Left ventricle myocardium inferior (tissue), 1 donor: ENCODE measurements at places on chromosomes 1 and 21.
A peak's percentile ranks its signal among the peaks of the same experiment; 100 is the strongest.

- no peak for DNase-seq
Observed at GRCh38 chr1:36481091-36481490, 1.6 kb downstream of the CSF3R start.

DNA sequence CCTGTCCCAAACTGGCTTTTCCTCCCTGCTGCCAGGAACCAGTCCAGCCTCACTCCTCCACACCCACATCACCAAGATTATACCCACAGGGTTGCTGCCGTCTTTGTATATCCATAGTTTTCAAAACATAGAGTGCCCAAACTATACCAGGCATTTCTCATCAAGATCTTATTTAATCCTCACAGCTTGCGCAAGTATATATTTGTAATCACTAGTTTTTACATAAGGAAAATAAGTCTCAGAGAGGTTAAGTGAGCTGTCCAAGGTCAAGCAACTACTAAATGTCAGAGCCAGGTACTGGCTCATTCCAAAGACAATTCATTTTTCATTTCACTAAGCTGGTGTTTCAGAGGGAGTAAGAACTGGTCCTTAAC lies 34.9 kb upstream of the ZNF362 start:
- DNase-seq: no peak

DNA sequence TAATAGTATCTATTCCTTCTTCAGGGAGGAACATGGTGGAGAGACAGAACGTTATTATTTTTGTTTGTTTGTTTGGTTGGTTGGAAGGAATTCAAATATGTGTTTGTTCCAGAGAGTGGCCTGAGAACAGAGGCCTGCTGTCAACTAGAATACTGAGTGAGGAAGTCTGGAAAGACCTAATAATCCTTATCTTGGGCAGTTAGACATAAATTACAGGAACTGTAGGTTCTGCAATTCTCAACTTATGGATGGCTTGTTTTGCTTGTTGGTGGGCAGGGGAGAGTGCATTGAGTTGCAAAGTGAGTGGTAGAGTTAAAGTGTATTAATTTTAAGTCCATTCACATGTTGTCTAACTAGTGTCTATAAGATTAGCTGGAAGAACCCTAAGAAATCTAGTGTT lies 197.6 kb downstream of the BACH1 start:
- DNase-seq: no peak

DNA sequence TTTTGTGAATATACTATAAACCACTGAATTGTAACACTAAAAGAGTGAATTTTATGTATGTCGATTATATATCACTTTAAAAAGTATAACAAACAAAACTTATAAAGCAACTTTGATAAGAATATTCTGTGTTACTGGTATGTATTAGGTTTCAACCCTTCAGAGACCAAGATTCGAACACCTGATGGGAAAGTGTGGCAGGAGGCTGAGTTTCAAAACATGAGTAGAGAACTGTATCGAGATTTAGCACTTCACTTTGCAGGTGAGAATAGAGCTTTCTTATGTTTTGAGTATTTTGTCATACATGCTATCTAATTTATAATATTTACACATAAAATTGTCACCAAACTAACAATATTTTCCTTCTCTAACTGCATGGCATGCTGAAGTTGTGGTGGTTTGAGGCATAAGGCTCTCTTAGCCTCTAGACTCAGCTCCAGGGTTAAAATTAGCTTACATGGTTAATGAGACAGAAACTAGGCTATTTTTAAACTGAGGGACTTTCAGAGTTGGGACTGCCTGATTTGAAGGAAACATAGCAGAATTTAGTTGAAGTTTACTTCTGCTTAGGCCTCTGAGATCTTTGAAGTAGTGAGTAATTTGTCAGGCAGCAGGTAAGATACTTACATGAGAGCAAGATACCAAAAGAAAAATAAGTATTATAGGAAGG lies 48.6 kb downstream of the CEP350 start:
- no peak for DNase-seq

DNA sequence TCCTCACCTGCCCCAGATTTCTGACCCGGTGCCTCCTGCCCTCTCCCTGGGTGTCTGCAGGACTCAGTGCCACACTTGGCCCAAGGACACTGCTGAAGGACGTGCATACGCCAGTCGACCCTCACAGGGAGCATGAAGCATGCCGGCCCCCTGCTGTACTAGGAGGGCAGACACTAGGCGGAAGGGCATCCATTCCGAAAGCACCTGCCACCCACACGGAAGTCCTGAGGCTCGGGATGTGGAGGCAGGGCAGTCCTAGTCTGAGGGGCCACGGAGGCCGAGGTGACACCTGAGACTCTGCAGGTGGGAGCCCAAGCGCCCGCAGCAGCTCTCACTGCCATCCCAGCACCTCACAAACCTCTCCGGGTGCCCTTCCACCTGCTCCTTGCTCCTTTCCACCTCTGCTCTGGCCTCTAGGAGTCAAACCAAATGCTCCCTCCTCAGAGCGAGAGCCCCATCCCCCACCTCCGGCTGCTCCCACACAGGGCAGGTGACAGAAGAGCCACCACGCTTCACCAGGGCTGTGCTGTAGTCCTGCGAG lies 2.4 kb downstream of the NPHP4 start:
- DNase-seq: no peak

GRCh38 chr1:215256936-215257679 lies 174.6 kb downstream of the KCNK2 start:
- DNase-seq: no peak

- DNase-seq: no peak
Observed at GRCh38 chr1:112057736-112058135, 68.3 kb upstream of the KCND3 start.

DNA sequence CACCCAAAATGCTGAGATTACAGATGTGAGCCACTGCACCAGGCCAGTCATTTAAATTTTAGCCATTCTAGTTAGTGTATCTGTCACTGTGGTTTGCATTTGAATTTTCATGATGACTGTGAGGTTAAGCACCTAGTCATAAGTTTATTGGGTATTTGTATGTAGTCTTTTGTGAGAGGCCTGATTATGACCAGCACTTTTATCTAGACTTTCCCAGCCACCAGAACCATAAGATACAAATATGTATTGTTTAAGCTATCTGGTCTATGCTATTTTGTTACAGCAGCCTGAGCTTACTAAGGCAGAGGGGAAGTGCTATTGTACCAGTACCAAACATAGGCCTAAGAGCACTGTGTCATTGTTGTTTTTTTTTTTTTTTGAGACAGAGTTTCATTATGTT lies 19.9 kb upstream of the DNAJC6 start:
- DNase-seq: no peak

- no peak for DNase-seq
Observed at GRCh38 chr21:46069719-46070279, 28.1 kb upstream of the COL6A2 start.

DNA sequence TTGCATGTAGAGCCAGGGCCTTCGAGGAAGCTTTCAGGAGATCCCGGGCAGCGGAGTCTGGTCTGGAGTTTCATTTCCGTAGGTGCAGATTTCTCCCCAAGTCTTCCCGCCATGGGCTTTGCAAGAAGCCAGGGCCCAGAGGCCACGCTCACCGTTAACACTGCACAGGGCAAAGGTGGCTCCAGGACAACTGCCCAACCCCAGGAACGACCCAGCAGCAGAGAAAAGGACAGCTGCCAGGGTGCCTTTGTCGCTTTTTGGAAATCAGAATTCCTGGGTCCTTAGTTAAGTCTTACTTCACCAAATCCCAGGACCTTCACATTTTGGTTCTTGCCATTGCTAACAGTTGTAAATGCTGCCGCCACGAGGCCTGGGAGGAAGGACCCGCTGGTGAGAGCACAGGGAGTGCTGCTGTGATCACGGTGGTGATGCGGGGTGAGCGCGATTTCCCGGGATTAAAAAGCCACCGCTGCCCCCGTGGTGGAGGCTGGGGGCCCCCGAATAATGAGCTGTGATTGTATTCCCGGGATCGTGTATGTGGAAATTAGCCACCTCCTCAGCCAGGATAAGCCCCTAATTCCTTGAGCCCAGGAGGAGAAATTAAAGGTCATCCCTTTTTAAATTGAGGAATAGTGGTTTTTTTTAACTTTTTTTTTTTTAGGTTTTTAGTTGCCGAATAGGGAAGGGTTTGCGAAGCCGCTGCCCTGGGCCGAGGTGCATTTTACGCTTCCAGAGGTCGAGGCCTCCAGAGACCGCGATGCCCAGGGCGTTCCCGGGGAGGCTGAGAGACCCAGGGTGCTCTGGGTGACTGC lies 8.2 kb downstream of the SIM2 start:
- DNase-seq: no peak

GRCh38 chr1:204319462-204319861 lies 40.3 kb downstream of the PLEKHA6 start:
- no peak for DNase-seq

DNA sequence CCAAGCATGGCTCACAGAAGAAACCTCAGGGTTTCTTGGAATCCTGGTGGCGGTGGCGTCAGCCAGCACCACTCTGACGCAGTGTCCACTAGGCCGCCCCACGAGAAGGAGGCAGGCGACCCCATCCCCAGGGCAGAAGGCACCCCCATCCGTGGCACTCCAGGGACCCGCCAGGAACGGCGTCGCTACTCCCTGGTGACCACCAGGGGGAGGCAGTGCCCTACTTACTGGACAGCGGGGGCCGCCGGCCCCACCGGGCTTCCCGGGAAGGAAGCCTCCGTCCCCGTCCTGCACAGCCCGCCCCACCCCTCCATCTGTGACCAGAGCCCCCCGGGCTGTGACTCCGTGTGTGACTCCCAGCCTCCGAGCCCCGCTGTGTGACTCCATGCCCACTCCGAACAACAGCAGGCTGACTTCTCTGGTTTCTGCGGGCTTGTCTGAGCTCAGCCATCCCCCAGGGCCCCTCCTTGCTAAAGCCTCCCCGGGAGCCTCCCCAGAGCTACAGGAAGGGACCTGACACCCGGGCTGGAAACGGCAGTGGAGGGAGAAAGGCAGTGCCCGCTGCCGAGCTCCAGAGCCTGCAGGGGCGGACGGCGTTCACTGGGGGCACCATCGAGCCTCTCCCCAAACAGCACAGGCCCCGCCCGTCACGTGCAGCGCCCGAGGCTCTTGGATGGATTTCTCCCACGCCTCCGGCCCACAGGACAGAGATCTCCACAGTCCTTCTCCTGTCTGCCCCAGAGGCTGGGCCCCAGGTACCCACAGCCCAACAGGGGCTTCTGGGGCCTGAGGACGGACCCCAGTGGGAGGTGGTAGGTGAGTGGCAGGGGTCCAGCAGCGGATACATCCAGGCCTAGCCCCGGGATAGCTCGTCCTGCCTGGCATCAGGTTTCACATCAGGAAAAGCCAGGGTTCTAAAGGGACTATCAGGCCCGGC lies 21.1 kb downstream of the KIF17 start:
- DNase-seq: peak; percentile 83

GRCh38 chr1:203797216-203797615 lies 1.8 kb downstream of the ZBED6 start:
- no peak for DNase-seq

- DNase-seq: no peak
Observed at GRCh38 chr1:218348628-218349071, 3.5 kb downstream of the TGFB2 start.

DNA sequence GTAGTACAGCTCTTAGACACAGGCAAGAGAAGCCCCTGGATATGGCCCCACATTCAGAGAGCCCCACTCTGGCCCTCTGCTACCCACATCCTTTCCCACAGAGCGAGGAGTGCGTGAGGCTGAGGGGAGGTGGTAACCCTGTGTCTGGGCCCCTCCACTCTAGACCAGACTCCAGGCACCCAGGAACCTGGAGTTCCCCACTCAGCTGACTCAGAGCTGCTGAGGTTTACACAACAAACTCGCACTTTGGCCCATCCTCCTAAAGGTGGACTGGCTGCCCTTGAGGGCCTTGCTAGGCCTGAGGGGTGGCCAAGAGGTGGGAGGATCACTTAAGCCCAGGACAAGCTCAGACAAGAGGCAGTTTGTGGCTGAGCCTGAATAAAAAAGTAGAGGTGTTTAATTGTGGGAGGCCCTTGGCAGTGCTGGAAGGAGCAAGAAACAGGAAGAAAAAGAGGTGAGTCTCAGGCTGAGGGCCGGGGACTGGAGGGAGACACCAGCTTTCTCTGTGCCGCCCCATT lies 10.7 kb downstream of the MR1 start:
- no peak for DNase-seq

GRCh38 chr1:39992234-39992633 lies 37.3 kb downstream of the MFSD2A start:
- DNase-seq: no peak

DNA sequence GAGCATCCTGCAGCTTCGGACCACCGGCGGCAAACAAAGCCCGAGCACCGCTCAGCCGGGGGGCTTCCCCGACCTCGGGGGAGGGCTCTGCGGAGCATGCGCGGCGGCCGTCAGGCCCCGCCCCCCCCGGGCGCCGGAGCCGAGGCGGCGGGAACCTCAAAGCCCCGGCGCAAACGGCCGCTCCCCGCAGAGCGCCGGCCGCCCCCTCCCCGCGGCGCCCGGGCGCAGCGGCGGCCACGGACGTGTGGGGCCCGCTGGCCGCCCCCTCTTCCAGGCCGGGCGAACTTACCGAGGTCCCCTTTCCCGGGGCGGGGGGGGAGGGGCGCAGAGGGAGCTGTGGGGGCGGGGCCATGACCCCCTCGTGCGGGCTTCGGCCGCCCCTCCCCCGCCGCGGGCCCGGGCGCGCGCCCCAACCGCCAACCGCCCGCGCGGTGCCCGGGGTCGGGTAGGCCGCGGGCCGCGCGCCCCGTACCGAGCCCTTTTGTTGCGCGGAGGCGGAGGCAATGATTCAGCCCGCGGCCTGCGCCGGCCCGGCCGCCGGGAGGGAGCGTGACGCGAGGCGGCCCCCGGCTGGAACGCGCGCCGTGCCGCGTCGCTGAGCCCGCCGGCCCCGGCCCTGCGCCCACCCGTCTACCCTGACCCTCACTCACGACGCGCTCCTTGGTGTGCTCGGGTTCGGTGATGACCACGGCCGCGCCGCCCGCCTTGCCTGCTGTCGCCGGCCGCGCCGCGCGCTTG lies 1.7 kb downstream of the RCC2 start:
- peak; percentile 46 for DNase-seq

DNA sequence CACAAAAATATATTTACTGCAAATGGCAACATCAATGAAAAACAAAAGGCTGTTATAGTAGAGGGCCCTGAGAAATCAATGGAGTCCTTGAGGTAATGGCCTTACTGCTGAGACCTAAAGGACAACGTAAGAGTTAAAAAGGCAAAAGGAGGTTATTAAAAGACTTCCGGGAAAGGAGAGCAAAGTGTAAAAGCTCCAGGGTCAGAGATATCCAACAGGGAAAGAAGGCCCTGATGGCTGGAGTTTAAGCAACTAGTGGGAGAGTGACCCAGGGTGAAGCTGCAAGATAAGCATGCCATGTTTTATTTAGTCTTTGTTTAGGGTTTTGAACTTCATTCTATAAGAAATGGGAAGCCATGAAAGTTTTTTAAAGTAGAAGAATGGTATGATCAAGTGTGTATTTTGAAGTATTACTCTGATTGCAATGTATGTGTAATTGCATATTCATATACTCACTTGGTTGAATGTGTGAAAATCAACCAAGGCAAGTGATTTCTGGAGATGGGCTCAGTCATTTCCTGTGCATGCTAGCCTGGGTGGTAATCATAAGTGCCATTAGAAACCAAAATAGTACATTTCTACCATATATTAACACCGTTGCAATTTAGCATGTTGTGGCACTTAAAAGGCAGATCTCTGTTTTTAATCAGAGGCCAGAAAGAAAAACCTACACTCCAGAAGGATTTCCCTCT lies 5.3 kb upstream of the DPYD start:
- DNase-seq: no peak
